Epithelial cell of umbilical artery (primary cell): ENCODE measurements at places on chromosomes 11 and 22. TPM values are rescaled to one million over a fixed set of nuclear protein-coding genes. Genes with fewer than 3 reads are reported as not detected.

PACSIN3 gene
- 13.4 and 15.6 TPM in 2 replicates for total RNA-seq

TRIM34 gene
- total RNA-seq: 5.8 and 26.4 TPM in 2 replicates

C22orf15 gene
- 0.46 and 0.97 TPM in 2 replicates for total RNA-seq

CWF19L2 gene
- total RNA-seq: 10.4 and 15.5 TPM in 2 replicates

PANX2 gene
- 0.15 and 0.65 TPM in 2 replicates for total RNA-seq

SLC37A2 gene
- total RNA-seq: under 0.01 and 0.30 TPM in 2 replicates

CCDC116 gene
- 0.15 TPM in 1 of 2 replicates, not detected in the other for total RNA-seq

IL17REL gene
- 0.15 TPM in 1 of 2 replicates, not detected in the other for total RNA-seq

FGF4 gene
- total RNA-seq: not detected in 2 replicates

C11orf91 gene
- 0.32 TPM in 1 of 2 replicates, not detected in the other for total RNA-seq

DTX4 gene
- total RNA-seq: under 0.01 TPM in 2 replicates
